ENCODE measurements at places on chromosomes 2 and 18.

DNA sequence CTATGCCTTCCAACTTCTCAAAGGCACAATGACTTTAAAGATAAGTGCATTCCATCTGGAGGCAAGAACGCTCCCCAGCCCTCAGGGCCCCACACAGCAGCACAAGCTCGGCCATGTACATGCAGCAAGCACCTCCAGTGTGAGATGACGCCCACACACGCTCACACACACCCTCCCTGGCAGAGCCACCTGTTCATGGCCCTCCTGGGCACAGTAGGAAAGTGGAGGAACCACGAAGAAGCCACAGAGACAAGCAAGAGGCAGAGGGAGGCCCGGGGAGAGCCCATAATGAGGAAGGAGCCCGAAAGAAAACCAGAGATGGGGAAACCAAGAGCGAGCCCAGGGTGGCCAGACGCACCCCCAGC lies 21.7 kb downstream of the BIN1 start:
- no peak for DNase-seq

DNA sequence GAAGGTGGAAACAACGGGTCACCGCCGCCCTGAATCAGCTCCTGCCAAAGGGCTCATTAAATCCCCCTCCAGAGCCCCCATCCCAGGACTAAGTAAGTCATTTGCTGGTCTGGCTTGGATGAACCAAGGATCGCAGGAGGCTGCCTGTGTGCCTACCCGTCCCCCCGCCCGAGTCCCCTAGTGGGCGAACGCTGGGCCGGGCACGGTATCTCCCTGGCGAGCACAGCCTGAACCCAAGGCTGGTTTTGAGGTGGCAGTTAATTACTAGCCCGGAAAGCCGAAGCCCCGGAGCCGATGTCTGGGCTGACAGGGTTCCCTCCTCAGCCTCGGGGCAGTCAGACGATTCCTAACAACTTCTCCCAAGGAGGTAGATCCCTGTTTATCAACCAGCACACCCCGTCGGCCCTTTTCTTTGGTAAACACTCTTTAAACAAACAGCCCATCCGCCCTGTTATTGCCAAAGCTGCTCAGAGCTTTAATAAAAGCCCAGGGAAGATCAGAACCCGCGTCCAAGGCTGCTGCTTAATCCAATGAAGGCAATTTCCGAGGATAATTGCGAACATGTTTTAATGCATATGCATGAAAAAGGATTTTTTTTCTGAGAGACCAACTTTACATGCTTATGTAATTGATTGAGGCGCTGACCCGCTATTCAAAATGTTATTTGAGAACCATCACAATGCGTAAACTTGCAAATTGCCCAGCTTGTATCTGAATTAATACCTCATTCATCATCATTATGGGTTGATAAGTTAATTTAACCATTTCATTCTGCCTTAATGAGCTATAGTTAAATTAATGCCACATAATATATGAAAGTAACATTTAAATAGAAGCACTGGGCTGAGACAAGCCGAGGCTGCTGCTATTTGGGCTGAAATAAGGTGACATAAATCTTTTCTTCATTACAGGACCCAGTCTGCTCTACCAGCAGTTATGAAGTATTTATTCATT lies 10.5 kb downstream of the EVX2 start:
- no peak for DNase-seq

GRCh38 chr2:145488571-145488970 lies 968.7 kb upstream of the ZEB2 start:
- DNase-seq, result no peak

DNA sequence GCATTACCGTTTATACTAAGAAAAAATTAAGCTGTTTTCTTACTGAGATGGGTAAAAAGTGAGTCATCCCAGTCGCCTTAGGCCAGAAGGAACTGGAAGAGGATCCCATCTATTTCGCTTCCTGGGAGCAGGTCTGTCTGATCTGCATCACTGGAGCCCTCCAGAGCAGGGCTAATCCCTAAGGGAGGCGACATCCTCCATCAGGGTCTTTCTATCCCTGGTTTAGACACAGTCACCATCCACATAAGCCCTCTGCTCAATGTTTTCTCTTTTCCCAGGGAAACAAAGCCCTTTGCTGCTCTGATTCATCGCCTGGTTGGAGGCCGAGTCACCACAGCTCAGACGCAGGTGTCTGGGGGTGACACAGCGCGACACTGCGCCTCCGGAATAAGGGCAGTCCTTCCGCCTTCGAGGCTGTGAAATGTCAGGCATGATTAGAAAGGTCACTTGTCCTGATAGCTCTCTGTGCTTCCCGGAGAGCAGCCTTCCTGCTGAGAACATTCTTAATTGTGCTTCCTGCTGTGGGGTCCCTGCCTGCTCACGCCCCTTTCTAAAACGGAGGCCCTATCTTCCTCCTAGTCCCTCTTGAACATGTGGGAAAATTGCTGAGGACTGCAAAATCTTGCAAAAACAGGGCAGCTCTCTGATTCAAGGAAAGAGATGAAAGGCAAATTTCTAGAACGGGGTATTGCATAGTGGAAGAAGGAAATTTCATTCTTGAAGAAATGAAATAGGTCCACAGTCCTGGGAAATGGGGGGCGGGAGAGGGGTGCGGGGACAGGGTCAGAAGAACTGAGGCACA lies 56.3 kb downstream of the MARCHF4 start:
- DNase-seq, result no peak

GRCh38 chr2:167756446-167756845 lies 490.9 kb downstream of the STK39 start:
- no peak for DNase-seq

DNA sequence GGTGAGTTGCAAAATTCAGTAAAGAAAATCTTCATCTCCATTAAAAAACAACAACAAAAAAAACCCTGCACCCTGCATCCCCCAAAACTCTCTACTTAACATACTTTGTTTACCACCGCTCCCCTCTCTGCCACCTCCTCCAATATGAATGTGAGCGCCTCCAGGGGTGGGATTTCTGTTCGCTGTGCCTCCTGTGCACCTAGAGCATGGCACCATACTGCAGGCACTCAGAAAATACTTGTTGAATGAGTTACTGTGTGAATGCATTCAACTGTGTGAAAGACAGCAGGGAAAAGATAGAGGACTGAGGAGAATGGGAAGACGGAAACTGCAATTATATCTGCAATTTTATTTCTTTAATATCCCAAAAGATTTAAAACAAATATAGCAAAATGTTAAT lies 4.5 kb downstream of the CEBPZ start:
- DNase-seq, result no peak

GRCh38 chr2:13654416-13654815 lies 937.7 kb downstream of the TRIB2 start:
- DNase-seq, result no peak

- no peak for DNase-seq
Measured at GRCh38 chr2:219042750-219043149, 1.4 kb upstream of the CFAP65 start.

DNA sequence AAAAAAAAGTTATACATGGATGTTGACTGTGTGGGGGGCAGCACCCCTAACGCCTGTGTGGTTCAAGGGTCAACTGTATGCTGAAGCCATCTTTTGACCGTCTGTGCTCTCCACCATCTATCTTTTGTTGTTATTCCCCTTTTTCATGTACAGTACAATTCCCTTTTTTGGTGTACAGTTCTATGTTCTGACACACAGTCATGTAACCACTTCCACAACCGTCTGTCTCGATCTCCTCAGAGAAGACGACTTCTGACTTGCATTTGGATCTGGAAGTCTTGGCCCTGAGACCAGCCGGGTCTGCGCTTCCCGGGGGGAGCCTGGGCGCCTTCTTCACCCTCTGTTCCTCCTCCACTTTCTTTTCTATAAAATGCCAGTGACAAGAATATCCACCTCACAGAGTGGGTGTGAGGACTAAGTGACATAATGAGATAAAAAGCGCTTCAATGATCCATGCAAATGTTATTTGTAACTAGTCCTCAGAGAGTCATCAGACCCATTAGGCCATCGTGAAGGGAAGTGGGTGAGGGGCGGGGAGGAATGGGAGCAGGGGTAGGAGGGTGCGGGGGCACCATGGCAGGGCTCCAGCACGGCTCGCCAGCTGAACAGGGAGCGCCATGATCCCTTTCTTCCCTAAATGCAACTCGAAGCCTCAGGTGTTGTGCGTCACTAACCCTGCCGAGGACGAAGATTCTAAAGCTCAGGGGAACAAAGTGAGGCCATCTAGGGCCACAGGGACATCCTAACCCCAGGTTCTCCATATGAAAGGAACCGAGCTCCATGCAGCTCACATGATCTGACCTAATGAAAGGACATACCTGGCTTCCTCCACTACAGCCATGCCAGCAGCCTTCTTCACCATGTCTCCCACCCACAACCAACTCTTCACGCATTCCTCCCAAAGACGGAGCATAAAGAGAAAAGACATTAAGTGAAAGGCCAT lies 16.6 kb downstream of the ADCY3 start:
- DNase-seq, result no peak

- DNase-seq, result no peak
Measured at GRCh38 chr2:70711191-70711590, 56.8 kb downstream of the ADD2 start.

DNA sequence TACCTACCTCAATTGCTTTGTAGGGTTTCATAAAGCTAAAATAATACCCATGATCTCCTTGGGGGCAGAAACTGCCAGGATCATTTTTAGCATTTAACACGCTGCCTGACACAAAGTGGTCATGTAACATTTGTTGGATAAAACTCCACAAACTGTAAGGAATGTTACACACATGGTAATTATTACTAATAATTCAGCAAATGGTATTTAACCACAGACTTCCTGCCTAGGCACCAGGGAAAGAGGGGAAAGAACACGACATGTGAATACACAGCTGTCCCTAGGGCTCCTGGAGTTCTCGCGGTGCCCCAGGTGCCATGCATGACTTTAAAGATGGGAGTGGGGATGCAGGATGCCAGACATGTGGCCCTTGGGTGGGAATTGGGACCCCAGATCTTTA lies 43.5 kb downstream of the ASAP2 start:
- DNase-seq, result no peak

DNA sequence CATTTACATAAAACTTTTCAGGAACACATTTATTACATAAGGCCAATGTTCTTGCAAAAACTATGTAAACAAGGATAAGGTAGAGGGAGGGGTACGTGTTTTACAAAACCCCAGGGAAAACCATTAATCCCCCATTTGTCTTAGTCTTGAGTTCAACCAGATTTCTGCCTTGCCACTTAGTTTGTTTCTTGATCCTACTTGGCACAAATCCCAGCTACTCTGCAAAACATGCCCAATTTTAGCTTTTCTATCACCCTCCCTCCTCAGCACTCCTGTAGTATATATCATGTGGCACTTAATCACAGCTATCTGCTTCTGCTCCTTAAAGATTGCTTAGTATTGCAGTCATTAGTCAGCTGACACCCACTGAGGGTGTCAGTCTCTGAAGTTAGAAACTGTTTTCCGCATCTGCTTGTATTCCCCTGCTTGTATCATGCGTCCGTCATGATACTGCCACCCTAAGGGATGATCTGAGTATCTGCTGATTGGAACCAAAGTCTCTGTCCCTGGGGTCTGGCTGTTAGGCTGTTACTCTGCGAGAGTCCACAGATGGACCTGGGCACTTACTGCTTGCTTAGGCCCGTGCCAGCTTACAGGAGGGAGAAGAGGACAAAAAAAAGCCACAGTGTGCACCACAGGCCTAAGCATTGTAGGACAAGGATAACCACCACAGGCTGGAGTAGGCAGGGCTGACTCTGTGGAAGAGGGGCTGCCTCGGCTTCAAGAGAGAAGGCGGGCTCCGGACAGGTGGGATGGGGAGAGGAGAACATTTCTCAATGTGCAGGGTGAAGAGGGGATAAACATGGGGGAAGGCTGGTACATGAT lies 82.2 kb downstream of the EPAS1 start:
- no peak for DNase-seq

GRCh38 chr2:172098650-172099471 lies 3.8 kb downstream of the DLX2 start:
- DNase-seq, result peak; percentile 42

GRCh38 chr2:143950704-143951103 lies 569.2 kb downstream of the ZEB2 start:
- no peak for DNase-seq

GRCh38 chr18:40346146-40346545 lies 1608.9 kb upstream of the PIK3C3 start:
- no peak for DNase-seq

DNA sequence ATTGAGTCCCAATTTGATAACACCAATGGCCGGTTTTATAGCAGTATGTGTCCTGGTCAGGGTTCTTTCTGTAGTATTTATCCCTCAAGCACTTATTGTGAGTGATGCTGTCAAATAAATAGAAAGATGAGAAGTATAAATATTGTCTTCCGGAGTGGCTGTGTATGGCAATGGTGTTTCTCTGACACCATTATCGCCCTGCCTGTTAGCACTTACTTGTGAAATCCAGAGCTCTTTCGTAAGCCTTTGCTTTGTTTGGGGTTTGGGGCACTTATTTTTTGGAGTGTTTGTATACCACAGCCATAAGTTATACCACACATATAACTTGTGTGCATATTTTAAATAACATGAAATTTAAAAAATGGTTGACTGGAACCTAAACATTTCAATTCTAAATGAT lies 29.3 kb downstream of the CD8B2 start:
- DNase-seq, result no peak

- DNase-seq, result no peak
Measured at GRCh38 chr2:96831679-96832078, 12.1 kb downstream of the ANKRD23 start.

DNA sequence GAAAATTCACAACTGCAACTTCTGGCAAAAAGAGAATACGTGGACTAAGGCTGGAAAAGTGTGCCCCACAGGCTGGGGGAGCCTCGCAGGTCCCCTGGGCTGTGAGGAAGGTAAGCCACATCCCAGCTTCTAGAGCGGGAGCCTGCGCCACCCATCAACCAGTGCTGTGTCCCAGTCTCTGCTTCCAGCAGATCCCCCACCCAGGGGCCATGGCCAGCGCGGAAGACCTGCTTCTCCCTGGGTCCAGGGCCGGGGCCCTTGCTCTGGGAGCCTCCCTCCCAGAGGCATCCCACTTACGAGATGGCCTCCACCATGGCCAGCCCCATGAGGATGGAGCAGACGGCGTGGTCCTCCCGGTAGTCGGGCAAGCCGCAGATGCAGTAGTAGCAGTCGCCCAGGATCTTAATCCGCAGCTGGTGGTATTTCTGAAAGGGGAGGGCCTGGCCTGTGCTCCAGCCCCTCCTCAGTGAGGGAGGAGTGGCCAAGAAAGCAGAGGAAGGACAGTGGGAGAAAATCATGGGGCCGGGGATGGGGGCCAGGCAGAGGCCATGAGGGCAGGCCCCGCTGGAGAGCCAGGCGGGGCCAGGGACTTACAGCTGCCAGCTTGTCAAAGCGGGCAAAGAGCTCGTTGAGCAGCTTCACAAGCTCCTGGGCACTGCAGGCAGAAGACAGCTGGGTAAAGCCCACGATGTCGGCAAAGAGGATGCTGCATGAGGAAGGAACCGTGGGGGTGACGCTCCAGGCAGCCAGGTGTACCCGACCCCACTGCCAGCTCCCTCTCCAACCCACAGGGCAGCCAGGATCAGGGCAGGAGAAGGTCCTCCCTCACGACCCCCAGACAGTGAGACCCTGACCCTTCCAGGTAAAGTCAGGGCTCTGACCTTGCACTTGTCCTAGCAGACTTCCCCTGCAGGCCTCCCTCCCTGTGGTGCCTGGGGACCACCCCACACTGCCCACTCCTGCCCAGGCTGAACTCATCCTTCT lies 48.0 kb downstream of the CENPO start:
- DNase-seq, result peak; percentile 38

- DNase-seq, result no peak
Measured at GRCh38 chr2:86552889-86553288, 10.4 kb downstream of the CHMP3 start.

Measured in muscle of leg (tissue), 16 donors.